ENCODE measurements at places on chromosomes 5 and 9. TPM values are rescaled to one million over a fixed set of nuclear protein-coding genes. Genes with fewer than 3 reads are reported as not detected.

Gene RPL37
- total RNA-seq = 4,417 TPM

Gene SRA1
- total RNA-seq = 77.8 TPM

Gene F2RL1
- total RNA-seq = 2.1 TPM

Gene KYAT1
- 11.7 TPM for total RNA-seq

Gene TMEM215
- total RNA-seq = not detected

Gene ELOVL7
- total RNA-seq = 2.0 TPM

Gene ANKRD31
- 0.14 TPM for total RNA-seq

Gene FLT4
- total RNA-seq = 6.0 TPM

Gene ECPAS
- 141 TPM for total RNA-seq

Gene GSN
- total RNA-seq = 13.8 TPM

Gene CSF2
- total RNA-seq = not detected

Gene MAML1
- 13.0 TPM for total RNA-seq

Gene SLC6A3
- not detected for total RNA-seq

Gene ZBTB26
- total RNA-seq = 8.2 TPM

Gene GZMA
- total RNA-seq = not detected

Gene BRD9
- 25.4 TPM for total RNA-seq

Gene SIT1
- not detected for total RNA-seq

Gene ANXA2R
- 4.6 TPM for total RNA-seq

Gene LTC4S
- 0.87 TPM for total RNA-seq

Gene DOK3
- total RNA-seq = 1.2 TPM

Gene ANKRD18B
- 7.9 TPM for total RNA-seq

Gene CNTFR
- total RNA-seq = 0.17 TPM

Gene ZMYND19
- 23.9 TPM for total RNA-seq

Gene PFN3
- total RNA-seq = not detected

Gene FGFR4
- 2.4 TPM for total RNA-seq

Gene TRAF2
- 12.1 TPM for total RNA-seq

Gene MSX2
- total RNA-seq = 11.7 TPM

Gene CYLC2
- not detected for total RNA-seq

Gene SEMA5A
- total RNA-seq = 4.7 TPM

Gene ACOT12
- total RNA-seq = not detected
